ENCODE measurements at places on chromosomes 5 and 9. TPM values are rescaled to one million over a fixed set of nuclear protein-coding genes. Genes with fewer than 3 reads are reported as not detected.

Gene COQ4
- 39.6 TPM for total RNA-seq

Gene ANKRD34B
- not detected for total RNA-seq

Gene TMEM38B
- 33.1 TPM for total RNA-seq

- DNase-seq: no peak
These were observed 48.0 kb upstream of the ASTN2 start for GRCh38 chr9:117462861-117463260.

DNA sequence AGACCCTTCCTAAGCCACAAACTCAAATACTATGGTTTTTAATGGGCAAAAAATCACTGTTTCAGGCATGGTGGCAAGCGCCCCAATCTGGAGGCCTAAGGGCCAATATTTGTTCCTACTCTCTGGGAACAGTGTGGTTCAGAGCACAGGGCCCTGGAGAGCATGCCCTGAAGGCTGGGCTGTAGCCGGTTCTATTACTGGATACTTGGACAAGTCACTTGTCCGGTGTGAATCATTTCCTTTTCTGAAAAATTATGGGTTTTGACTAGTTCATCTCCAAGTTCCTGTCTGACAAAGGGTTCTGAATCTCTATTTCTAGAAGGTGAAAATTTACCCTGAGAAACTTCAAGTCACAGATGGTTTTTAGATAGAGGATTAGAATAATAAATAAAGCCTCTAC lies 75.0 kb downstream of the OTULIN start:
- DNase-seq: no peak
